Vagina (tissue), 2 donors: ENCODE measurements at places on chromosomes 5 and 9.

GRCh38 chr5:166507810-166508425 lies 1783.5 kb upstream of the WWC1 start:
- no peak for DNase-seq

- peak; percentile 37 for DNase-seq
These were observed 28.2 kb upstream of the SMAD5 start for GRCh38 chr5:136104306-136104965.

GRCh38 chr5:161546470-161547301 lies at the start of gene GABRB2:
TSS of gene GABRB2 (minus strand) at chr5:161546725. CDS start at chr5:161546643, 82 bp downstream.
- no peak for DNase-seq

DNA sequence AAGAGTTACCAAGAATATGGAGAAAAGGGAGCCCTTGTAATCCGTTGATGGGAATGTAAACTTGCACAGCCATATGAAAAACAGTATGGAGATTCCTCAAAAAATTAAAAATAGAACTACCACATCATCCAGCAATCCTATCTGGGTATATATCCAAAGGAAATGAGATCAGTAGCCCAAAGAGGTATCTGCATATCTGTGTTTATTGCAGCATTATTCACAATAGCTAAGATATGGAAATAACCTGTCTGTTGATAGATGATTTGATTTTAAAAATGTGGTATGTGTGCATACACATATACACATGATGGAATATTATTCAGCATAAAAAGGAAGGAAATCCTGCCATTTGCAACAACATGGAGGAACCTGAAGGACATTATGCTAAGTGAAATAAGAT lies 48.3 kb upstream of the EBF1 start:
- DNase-seq, result no peak

DNA sequence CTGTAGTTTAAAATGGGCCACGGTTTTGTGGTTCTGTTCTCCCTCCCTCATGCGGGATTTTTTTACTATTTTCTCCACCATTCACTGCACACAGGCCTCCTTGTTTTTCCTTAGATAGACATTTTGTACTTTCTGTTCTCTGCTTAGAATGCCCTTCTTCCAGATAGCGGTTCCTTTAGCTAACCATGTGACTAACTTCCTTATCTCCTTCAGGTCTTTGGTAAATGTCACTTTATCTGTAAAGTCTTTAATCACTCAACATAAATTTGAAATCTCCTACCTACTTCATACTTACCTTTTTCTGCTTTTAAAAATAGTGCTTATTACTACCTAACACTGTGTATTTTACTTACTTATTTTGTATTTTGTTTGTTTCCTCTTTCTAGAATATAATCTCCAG lies 15.0 kb downstream of the FER start:
- no peak for DNase-seq

DNA sequence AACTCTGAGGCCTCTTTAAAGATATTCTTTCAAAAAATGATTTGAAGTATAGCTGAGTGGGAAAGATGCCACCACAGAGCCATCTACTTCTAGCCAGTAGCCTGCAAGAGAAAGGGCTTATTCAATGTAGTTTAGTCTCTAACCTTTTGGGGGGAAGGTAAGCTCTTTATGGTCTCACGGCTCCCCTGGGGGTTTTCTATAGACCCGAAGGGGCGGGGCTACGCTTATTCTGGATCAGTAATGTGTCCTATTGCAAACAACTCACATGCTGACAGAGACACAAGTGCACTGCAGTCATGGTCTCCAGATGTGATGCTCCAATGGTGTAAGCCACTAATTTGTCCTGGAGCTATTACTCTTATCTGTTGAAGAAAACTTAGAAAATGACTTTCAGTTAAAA lies 53.4 kb upstream of the RPS23 start:
- peak; percentile 74 for DNase-seq

GRCh38 chr9:36438536-36439236 lies 38.6 kb upstream of the RNF38 start:
- no peak for DNase-seq

DNA sequence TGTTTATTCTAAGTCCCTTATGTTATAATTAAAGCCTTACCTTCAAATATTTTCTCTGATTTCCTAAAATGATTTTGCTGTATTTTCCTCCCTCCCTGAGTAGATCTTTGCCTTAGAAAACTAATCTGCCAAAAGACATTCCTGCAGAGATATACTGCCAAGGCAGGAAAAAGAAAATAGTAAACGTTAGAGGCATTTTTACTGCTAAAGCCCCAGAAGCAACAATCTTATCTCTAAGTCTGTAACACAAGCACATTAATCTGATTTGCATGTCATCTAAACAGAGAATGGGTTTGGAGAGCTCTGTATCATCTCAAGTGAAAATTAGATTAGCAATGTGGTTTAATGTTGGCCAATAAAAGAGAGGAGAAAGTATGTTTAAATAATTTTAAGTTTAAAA lies 847.7 kb downstream of the MAT2B start:
- no peak for DNase-seq

DNA sequence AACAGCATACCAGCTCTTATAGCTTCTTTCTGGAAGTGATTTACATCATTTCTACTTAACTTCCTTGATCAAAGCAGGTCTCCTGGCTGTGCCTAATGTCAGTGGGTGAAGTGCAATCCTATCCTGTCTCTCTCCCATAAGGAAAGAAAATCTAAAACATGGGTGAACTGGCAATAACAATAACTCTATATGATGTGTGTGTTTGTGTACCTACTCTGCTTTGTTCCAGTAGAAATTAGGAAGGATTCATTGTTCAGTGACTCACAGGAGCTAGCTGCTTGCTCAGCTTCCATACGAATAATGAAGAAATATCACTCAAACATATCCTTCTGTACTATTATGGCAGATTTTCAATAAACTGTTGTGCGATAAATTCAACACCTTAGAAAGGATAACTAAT lies 123.7 kb downstream of the ADGRV1 start:
- DNase-seq, result no peak
